ENCODE measurements at places on chromosomes 2 and 18.

GRCh38 chr2:27255187-27255586 is 7.7 kb downstream of the SLC30A3 start:
- no peak for DNase-seq

- DNase-seq, result no peak
Measured at GRCh38 chr18:79639072-79639829, 40.4 kb upstream of the CTDP1 start.

DNA sequence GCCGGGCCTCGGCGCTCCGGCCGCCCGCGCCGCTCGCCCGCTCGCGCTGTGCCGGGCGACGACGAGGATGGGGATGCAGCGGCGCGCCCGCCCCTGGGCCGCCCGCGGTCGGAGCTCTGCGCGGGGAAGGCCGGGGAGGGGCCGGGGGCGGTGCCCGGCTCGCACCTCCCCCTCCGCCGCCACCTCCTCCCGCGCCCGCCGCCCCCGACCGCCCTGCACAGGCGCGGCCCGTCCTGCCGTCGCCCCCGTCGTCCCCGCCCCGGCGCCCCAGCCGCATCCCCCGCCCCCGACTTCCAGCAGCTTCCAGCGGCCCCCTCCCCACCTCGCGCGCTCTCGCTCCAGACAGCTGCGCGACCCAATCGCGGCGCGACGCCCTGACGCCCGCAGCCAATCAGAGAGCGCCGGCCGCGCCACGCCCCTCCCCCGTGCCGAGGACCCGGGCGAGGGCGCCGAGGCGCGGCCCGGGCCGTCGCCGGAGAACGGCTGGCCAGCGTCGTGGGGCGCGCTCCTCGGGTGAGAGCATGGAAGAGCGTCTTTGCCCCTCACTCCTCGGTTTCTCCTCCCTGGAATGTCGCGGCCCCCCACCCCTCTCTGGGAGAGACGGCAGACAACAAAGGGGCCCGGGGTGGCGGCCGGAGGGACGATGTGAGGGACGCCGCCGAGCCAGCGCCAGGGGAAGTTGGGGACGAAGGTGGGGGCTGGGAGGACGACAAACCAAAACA is at the start of gene MBOAT2:
TSS of gene MBOAT2 (minus strand) at position 69 of the 722 bp plus-strand sequence. CDS start 70 bp downstream, outside the sequence.
- peak; percentile 96 for DNase-seq

- DNase-seq, result peak; percentile 54
Measured at GRCh38 chr18:63994783-63995399, 25.0 kb downstream of the SERPINB8 start.

- DNase-seq, result no peak
Measured at GRCh38 chr2:196697825-196698224, 58.3 kb downstream of the CCDC150 start.

GRCh38 chr2:172905937-172906811 is 169.5 kb upstream of the MAP3K20 start:
- no peak for DNase-seq

All from right forelimb (tissue), 1 donor.